Dorsolateral prefrontal cortex (tissue), 122 donors: ENCODE measurements at places on chromosomes 12 and 14. TPM values are rescaled to one million over a fixed set of nuclear protein-coding genes. Genes with fewer than 3 reads are reported as not detected.
A peak's percentile ranks its signal among the peaks of the same experiment; 100 is the strongest.

FOXG1 gene
- total RNA-seq = 47.8 TPM

OR10A7 gene
- total RNA-seq = not detected

TMPRSS12 gene
- not detected for total RNA-seq

AMN gene
- total RNA-seq = 0.57 TPM

LRIG3 gene
- 9.4 TPM for total RNA-seq

ZNF384 gene
- 69.3 TPM for total RNA-seq

PIWIL1 gene
- total RNA-seq = not detected

GPR68 gene
- 4.0 TPM for total RNA-seq

SLC5A8 gene
- 0.56 TPM for total RNA-seq

STX2 gene
- 21.6 TPM for total RNA-seq

HNF1A gene
- not detected for total RNA-seq

MORN3 gene
- total RNA-seq = 3.5 TPM

- peak; percentile 20 for DNase-seq
Observed at GRCh38 chr12:31226639-31227038, 99.3 kb downstream of the SINHCAF start.

DNA sequence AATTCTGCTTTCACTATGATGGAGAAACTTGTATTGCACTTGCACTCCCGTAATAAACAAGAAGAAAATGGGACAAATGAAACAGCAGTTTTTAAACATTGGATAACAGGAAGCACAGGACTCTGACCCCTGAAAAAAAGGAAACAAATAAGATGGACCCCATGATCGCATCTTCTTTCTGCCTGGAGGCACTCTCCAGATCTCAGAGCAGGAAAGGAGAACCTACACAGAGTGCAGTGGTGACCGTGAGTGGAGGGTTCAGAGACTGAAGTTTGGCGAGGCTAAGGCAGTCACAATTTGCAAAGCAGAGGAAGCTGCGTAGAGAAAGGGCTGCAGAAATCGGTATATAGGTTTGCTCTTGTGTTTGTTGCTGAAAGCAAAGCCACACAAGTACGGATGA is 6.1 kb upstream of the FGF6 start:
- DNase-seq = no peak

- DNase-seq = no peak
Observed at GRCh38 chr14:99662846-99663245, 17.9 kb downstream of the HHIPL1 start.

GRCh38 chr14:75476274-75476995 is 45.8 kb upstream of the BATF start:
- DNase-seq = no peak

- DNase-seq = no peak
Observed at GRCh38 chr14:74614508-74615495, 2.8 kb upstream of the LTBP2 start.

GRCh38 chr14:100056964-100057795 is 8.0 kb upstream of the EVL start:
- DNase-seq = no peak

DNA sequence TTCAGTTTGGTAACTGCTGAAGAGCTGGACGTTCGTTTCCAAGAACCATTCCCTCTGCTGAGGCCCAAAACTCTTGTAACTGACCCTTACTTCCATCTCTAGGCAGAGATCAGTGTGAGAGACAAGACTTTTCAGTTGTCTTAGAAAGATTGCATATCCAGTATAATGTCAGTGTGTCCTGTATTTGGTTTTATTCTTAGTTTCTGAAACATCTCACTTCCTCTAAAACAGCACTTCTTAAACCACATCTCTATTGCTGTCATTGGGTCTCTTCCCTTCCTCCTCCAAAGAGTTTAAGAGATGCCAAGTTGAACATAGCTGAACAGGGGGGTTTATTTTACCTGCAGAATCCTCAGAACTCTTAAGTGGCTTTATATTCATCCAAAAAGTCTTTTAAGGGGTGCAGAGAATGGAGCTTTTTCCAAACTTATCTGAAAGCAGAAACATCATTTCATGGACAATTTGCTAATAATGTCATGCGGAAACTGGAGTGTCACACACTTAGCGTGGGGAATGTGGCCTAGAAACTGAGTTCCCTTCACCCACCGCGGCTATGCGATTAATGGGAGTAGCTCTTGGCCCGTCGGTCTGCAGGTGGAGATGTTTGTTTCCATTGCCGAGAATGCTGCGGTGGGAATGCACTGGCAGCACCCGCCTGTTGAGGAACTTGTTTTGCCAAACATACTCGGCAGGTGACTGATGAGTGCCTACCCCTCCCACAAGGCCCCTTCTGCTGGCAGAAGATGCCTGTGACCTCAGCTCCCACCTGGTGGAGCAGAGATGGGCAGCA is 148.2 kb downstream of the ADGRD1 start:
- DNase-seq = peak; percentile 16

DNA sequence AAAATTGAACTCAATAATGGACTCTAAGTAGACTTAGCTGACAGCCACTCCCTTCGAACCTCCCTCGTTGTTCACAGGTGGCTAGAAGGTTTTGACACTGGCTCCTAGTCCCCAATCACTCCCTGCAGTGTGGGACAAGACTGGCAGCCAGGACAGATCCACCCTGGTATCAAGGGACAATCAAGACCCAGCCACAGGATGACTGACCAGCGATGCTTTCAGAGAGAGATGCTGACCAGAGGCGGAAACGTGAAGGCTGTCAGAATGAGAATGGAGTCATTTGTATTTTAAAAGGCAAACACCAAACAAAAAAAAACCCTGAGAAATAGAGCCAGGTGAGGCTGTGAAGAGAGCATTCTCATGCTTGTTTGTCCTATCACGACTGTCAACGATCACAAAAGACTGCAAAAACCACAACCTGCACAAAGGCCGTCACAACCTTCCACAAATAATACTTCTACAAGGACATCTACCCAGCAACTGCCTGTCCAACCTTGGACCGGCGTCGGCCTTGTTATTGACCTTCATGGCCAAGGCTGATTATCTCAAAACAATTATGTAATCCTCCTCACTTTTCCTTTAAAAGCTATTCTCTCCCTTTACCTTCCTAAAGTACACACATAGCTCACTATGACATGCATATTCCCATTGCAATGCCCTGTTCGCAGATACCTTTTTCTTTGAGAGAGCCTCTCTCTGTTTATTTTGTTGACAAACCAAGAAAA is 13.2 kb downstream of the EIF5 start:
- DNase-seq = no peak

DNA sequence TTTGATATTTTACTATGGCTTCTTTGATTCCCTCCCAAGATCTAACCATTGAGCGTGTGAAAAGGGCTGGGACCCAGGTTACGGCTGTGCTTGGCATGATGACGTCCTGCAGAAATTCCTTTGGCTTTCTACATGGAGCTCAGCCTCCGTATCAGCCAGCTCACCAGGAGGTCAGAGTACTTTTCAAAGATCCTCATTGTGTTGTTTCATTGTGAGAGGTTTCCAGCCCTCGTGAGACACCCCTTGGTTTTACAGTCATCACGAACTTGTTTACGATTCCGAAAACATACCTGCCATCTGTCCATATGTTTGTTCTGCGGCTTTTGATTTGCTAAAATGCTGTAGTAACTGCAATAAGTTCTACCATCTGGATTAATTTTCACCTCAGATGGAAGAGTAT is 453.1 kb downstream of the TMEM121 start:
- no peak for DNase-seq

- no peak for DNase-seq
Observed at GRCh38 chr12:55074806-55075205, 51.4 kb upstream of the OR9K2 start.

GRCh38 chr14:93025055-93025454 is 90.7 kb downstream of the ITPK1 start:
- no peak for DNase-seq

DNA sequence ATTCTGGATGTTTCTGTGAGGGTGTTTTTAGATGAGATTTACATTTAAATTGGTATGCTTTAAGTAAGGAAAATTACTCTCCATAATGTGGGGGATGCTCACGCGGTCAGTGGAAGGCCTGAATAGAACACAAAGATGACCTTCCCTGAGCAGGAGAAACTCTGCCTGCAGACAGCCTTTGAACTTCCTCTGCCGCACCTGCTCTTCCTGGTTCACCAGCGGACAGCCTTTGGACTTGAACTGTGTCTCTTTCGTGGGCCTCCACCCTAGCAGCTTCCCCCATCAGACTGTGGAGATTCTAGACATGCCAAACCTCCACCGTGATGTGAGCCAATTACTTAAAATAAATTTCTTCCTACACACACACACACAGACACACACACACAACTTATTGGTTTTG is 210.7 kb downstream of the EFCAB11 start:
- no peak for DNase-seq

DNA sequence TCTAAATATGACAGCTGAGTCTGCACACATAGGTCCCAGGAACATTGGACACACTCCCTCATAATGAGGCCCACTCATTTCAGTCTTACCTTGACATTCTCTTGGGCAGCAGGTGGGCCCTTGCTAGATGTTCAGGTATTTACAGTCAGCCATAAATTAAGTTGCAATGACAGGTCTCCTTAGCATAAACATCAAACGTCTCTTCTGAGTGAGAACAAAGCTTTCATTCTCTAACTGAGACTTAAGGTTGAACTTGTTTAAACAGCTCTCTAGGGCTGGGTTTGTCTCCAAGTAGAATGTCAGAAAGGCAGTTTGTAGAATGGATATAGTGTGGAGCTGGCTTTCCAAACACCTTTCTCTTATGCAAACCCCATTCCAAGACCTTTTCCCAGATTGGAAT is 10.3 kb downstream of the ACVR1B start:
- no peak for DNase-seq

- DNase-seq = no peak
Observed at GRCh38 chr12:115683240-115683780, 594.2 kb downstream of the MED13L start.

GRCh38 chr12:75712223-75712622 is 200.8 kb upstream of the KRR1 start:
- no peak for DNase-seq

DNA sequence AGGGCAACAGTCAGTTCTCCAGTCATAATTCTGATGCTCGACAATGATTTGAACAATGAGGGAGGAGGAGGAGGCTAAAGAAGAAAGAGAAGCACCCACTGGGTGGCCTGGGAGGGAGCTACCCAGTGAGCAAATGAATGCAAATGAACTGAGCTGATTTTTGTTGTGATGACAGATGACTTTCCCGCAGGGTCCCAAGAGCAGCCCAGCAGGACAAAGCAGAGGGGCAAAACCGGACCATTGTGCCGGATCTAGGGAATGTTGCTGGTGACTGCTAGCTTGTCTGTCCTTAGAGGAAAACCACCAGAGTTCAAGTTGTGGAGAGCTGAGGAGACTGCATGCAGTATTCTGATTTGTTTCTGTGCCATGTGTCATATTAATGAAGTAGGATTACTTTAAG is 162.8 kb downstream of the MON2 start:
- DNase-seq = no peak

- no peak for DNase-seq
Observed at GRCh38 chr12:80142640-80143039, 43.3 kb downstream of the OTOGL start.

- DNase-seq = no peak
Observed at GRCh38 chr12:88638966-88639760, 58.9 kb upstream of the KITLG start.

DNA sequence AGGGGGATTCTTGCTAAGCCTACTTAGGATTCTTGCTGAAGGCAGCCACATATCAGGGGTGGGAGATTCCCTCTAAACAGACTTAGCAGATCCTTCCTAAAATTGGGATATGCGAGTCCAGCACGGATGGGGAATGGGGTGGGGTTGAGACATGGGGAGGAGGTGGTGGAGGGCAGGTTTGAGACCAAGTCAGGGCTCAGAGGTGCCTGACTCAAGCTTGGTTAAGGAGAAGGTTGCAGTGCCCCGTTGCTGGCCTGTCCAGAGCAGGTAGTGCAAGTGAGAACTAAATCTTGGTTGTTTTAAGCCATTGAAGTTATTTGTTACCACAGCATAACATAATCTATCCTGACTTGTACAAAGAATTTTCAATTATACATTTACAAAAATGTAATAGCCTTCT is 359.7 kb downstream of the AACS start:
- DNase-seq = no peak

DNA sequence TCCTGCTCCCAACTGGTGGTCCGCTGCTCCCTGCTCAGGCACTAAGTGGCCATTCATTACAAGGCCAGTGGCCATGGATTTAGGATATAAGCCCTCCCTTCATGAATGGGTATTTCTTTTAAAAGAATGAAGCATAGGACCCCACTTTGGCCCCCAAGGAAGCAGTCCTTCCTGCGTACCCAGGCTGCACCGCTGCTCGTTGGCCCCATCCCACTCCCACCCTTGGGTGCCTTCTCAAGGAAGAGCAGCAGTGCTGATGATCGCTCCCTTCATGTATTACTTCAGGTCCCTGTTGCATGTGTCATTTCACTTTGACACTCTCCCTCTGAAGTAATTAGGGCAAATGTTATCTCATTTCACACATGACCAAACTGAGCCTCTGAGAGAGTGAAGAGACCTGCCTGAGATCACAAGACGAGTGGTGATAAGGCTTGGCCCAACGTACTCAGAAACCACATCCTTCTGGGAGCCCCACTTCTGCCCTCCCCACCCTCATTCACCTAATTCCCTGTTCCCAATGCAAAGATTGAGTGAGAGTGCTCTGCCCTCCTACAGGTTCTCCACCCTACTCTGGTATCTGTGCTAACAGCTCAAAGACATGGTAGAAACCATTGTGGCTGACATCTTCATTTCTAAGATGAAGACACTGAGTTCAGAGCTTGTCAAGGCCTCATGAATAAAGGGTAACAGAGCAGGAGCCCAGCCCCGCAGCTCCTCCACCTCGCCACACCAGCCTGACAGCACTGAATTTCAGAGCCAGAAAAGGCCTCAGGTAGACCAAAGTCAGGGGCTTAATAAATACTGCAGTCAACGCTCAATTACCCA is 10.3 kb upstream of the KRT2 start:
- DNase-seq = no peak

DNA sequence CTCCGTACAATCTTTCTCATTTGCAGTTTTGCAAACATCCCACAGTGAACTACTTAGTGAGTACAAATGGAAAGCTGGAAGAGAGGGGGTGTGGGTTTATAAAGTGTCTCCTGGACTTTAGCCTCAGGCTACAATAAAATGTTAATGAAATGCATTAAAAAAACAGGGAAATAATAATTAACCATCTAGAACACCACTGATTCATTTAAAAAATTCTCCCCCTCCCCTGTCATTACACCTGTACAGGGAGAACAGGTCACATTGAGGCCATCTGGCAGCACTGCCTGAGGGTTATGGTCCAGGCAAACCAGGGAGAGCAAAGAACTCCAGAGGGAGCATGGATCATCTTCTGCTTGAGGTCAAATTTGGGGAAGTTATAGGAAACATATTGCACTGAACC is 96.3 kb downstream of the TSPAN8 start:
- no peak for DNase-seq

GRCh38 chr14:104545942-104546501 is 33.5 kb upstream of the C14orf180 start:
- peak; percentile 20 for DNase-seq

GRCh38 chr12:39807043-39807442 is 187.4 kb upstream of the ABCD2 start:
- no peak for DNase-seq

DNA sequence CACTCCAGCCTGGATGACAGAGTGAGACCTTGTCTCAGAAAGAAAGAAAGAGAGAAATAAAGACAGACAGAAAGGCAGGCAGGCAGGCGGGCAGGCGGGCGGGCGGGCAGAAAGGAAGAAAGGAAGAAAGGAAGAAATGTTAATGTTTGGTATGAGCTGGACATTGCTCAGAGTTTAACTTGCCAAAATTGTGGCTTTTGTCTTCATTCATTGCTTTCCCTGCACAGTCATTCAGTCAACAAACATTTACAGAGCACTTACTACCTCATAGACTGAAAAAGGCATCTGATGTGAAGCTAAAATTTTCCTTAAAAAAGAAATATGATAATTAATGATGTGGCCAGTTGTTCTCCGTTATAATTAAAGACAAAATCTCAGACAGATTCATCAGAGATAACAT is 247.1 kb downstream of the SPTSSA start:
- no peak for DNase-seq

- DNase-seq = no peak
Observed at GRCh38 chr14:96830946-96831345, 33.8 kb downstream of the VRK1 start.
